CD4-positive, alpha-beta T cell treated with Interleukin-12 subunit alpha and Interleukin-12 subunit beta, for 1 hour (primary cell): ENCODE measurements at places on chromosomes 1 and 21.
A peak's percentile ranks its signal among the peaks of the same experiment; 100 is the strongest.

DNA sequence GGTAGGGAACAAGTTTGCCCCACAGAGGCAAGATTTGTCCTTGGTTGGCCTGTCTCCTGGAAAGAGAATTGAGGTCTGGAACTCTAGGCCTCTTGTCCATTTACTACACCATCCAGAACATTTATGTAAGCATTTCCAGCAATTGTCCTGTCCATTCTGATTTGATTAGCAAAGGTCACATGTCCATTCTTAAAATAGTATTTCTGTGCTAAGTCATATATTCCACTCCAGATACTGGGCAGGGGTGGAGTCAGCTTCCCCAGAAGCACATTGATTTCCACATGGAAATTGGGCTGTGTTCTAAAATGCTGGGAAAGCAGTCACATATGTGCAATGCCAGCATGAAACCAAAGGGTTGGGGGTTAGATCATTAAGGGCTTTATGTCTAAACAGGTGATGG lies 21.5 kb upstream of the FMN2 start:
- DNase-seq, result no peak

DNA sequence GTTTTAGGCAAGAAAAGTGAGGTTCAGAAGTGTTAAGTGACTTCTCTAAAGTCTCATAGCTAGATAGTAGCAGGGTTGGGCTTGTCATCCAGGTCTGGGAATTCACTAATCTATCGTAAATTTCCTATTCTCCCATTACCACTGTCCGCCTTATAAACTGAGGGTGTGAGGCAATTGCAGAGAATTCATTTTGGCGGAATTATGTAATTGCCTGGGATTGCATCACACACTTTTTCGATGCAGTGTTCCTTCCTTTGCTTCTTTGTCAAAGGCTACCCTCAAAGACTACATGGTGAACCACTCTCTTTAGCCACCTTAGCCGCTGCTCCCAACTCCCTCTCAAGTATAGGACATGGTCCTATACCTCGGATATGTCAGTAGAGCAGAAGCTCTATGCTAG lies 19.1 kb downstream of the SELP start:
- DNase-seq, result no peak

DNA sequence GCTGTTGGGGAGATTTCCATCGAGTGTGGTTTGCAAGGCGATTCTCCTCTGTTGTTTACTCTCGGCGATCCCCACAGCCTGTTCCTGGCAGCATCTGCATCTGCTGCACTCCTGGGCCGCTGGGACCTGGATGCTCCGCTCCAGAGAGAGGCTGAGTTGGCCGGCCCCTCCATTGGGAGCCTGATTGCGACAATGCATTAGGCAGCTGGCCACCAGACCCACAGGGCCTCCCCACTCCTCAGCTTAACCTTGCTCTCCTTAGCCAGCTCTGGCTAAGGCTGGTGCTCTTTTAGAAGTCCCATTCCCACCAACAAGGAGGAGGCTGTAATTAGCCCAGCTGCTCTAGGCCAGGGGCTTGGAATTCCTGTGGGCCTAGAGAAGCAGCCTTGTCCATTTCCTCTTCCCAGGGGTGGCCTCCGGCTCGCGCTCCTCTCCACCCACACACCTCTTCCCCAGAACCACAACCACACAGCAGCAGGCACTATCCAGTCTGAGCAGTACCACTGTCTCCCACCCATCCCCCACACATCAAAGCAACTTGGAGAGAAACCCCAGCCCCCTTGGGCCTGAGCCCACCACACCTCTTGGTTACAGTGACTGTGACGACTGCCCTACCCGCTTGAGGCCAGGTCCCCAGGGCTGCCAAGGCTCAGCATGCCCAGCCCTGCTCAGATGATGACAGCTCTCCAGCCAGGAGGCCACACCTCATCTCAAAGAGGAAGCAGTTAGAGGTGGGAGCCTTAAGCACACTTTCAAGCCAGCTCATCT lies 193.8 kb upstream of the EDN2 start:
- DNase-seq, result no peak

DNA sequence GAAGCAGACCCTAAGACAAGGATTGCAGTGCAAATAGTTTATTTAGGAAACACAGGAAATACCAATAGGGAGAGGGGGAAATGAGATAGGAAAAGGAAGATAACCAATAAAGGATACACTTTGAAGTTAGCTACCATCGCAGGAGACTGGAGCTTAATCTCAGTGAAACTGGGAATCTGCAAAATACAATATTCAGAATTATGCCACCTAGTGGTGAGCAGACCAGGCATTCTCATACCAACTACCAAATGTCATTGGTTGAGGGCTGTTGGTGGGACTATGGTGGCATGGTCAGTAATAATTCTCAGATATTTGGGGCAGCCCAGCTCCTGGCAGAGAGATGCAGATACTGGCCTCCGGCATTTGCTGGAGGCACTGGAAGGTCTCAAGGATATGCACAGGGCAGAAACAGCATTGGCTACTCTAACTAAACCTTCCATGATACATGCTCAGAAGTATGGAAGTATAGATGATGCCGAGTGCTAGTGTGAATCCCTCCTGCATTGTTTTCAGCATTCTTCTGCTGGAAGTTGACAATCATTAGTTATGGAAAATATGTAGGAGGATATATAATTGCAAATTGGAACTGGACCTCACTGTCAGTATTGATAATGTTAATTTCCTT lies 11.8 kb upstream of the ZFP69B start:
- DNase-seq, result peak; percentile 55

DNA sequence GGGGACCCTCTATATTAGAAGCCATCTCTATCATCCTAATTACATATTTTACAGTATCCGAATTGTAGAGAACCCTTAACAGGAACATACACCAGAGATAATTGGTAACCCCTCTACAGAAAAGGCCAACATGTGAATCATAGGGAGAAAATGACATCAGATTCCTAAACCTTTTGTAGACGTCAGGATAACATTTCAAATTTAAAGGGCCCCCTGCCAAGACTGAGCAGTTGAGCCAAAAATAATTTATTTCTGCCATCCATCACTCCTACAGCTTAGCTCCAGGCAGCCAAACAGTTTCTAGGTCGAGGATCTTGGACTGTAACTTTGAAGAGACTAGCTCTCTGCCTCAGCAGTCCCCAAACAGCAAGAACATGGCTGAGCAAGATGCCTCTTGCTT lies 21.2 kb downstream of the ZNF697 start:
- no peak for DNase-seq

- DNase-seq, result no peak
These were observed 151.0 kb downstream of the ST6GALNAC5 start for GRCh38 chr1:77018311-77018710.

- no peak for DNase-seq
These were observed 15.7 kb downstream of the PATJ start for GRCh38 chr1:61757950-61758349.

GRCh38 chr21:42737951-42738590 lies 84.7 kb downstream of the PDE9A start:
- DNase-seq, result peak; percentile 61

DNA sequence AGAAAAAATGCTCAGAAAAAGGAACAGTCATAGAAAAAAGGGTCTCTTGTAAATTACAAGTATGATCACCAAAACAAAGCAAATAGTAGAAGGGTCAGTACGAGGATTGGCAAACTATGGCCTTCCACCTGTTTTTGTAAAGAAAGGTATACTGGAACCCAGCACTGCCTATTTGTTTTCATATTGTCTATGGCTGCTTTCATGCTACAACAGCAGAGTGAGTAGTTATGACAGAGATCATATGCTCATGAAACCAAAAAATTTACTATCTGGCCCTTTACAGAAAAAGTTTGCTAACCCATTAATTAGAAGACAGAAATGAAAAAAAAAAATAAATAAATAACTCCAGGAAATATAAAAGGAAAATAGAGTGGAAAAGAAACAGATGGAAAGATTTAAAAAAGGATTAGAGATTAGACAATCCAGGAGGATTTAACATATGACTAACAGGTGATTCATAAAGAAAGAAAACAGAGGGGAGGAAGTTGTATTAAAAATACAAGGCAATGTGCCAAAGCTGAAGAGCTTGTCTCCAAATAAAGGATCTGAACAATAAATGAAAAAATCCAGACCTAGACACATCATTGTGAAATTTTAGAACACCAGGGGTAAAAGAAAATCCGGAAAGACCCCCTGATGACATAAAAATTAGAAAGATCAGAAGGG lies 108.5 kb upstream of the SERTAD4 start:
- DNase-seq, result no peak

DNA sequence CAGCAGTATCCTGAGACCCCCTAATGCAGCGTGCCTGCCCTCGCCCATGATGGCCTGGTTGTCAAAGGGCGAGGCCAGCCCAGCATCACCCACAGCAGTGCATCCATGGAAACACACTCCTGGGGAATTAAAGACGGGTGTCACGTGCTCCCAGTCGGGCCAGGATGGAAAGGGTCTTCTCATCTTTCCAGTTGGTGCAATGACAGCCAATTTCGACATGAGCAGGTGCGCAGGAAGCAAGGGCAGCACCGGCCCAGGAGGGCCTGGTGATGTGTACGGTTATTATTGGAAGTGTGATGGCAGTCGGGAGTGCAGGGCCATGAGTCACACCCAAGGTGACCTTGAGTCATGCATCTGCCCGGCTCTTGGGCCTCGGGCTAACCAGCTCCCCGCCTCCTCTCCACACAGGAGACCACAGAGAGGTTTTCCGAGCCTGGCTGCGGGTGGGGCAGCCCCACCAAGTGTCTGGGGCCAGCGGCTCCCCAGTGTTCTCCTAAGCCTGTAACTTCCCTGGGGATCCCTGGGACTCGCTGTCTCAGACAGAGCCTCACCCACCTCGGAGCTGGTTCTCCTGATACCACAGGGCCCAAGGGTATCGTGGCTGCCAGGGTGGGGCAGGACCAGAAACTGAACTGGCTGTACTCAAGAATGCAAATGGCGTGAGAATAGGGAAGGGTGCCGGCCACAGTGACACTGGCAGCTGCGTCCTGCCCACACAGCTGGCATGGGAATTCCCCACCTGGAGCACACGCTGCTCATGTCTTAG lies 119.8 kb downstream of the SIK1 start:
- no peak for DNase-seq

- DNase-seq, result no peak
These were observed 30.6 kb downstream of the CDCP2 start for GRCh38 chr1:54122135-54122751.

GRCh38 chr1:46508757-46509156 lies 19.1 kb downstream of the DMBX1 start:
- DNase-seq, result no peak

- no peak for DNase-seq
These were observed 692 bp upstream of the RALGPS2 start for GRCh38 chr1:178724376-178724727.

- DNase-seq, result peak; percentile 74
These were observed 877 bp downstream of the IRF2BP2 start for GRCh38 chr1:234608911-234609690.

DNA sequence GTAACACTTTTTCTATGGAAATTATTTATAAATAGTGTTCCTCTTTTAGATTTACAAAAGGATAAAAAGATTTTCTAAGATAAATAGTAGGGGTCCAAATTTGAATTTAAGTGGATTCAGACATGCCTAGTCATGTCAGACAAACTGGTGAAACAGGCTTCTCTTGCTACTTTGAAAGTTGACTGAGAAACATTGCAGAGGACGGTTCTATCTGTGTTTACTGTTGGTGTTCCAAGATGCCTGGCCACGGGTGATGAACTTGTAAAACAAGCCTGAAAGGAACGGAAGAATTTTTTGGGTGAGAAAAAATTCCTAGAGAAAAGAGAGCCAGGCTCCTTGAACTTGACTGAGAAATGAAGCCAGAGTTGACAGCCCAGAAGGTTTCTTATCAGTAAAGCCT lies 2.2 kb downstream of the KRTAP19-1 start:
- DNase-seq, result no peak

- DNase-seq, result no peak
These were observed 7.8 kb upstream of the CPLANE2 start for GRCh38 chr1:16244650-16245285.

DNA sequence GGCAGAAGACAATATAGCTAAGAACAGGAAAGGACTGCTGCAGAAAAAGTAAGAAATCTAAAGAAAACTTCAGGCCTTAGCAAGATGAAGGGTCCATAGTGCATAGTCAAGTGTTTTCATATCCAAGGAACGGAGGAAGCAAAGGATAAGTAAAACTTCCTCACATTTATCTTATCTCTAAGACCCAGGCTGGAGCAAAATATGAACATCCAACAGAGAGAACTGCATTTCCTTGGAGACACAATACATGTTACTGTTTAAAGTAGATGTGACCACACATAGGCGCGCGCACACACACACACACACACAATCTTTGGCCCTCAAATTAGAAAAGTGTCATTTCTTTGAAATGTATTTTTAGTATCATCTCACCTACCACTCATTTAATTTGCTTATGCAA lies 66.7 kb downstream of the TTLL7 start:
- DNase-seq, result no peak

- no peak for DNase-seq
These were observed 40.9 kb downstream of the SYT6 start for GRCh38 chr1:114112775-114113174.

- DNase-seq, result no peak
These were observed 17.3 kb downstream of the POFUT2 start for GRCh38 chr21:45270306-45270821.

GRCh38 chr1:21308330-21308729 lies 18.1 kb upstream of the ECE1 start:
- no peak for DNase-seq
